CD8-positive, alpha-beta memory T cell (primary cell): ENCODE measurements at places on chromosomes 7 and 10.

- no peak for DNase-seq
These were observed 32.7 kb upstream of the NRCAM start for GRCh38 chr7:108488768-108489538.

DNA sequence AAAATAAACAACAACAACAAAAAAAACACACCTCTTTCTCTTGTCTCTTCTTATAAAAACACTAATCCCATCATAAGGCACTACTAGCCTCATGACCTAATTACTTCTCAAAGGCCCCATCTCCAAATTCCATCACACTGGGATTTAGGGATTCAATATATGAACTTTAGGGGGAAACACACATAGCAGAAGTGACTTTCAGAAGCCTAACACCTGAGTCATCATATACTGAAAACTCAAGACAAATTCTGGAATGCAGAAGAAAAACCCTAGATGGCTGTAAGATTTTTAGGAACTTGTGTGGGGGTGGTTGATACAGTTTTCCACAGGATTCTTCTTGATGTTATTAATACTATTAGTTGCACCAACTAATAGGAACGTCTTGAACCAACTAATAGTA is 33.7 kb upstream of the CSTF2T start:
- no peak for DNase-seq

GRCh38 chr10:28411648-28412047 is 108.8 kb upstream of the MPP7 start:
- DNase-seq: no peak

DNA sequence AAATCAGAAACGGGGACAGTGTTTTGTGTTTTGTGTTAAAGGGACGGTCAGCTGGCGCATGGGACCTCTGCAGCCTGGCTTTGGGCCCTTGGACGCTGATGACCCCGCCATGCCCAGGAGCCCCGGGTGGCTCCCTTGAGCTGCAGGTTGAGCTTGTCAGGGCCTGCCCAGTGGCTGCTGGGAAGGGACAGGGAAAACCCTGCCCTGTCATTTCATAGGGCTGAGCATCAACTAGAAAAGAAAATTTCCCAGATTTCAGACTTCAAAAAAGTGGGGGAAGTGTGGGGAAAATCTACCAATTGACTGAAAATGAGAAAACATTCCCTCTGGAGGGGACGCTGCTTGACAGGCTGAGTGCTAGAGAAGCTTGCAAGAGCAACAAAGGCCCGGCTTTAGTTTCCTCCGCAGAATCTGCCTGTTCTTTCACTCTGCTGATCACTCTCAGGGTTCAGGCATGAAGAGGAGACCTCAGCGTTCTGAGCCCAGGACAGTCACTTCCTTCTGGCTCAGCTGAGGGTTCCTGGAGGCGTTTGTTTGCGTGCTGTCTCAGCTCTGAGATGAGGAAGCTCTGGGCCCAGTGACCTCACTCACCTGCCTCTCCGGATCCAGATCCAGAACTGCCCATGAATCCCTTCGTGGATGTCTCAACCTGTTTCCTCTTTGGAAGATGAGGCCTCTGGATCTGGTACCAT is 18.6 kb upstream of the DNAJB6 start:
- DNase-seq: no peak

DNA sequence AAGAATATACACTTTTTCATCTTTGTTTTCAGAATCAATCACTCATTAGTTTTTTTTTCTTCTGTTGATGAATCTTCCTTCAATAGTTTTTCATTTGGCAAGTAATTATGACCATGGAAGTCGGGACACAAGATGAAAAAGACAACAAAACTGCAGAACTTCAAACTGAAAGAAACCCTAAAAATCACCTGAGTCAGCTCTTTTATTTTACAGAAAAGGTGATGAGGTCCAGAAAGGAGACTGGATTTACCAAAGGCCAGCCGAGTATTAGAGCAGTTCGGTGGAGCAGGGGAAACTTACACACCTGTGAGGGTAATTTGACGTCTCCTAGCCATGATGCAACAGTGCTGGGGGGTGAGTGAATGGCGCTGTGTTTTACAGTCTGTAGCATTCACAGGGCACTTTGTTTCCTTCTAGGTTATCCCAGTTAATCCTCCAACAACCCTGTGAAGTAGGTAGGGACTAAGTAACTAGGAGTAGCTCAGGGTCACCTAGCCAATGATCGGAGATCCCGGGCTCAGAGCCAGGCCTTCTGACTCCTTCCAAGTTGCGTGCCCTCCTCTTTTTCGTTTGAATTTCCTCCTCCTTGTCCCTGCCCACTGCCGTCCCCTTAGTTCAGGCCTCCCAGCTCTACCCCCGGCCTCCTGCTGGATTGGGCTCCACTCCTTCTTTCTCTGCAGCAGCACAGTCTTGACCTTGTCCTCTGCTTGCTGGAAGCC is 14.0 kb downstream of the RBM20 start:
- no peak for DNase-seq
